Panc1 (cell line): ENCODE measurements at places on chromosomes 7 and 10. TPM values are rescaled to one million over a fixed set of nuclear protein-coding genes. Genes with fewer than 3 reads are reported as not detected.
A peak's percentile ranks its signal among the peaks of the same experiment; 100 is the strongest.

GRCh38 chr10:64091897-64092296 lies 570.7 kb downstream of the REEP3 start:
- DNase-seq, result no peak
- H3K4me3 ChIP-seq, result no peak overlapping the region
- H3K36me3 ChIP-seq, result no peaks in the 10 kb centered on the region

The PON1 gene
- total RNA-seq, result not detected

- H3K4me1 ChIP-seq, result peaks cover 12% of the 10 kb centered on the region
- peak within 1 kb of the TSS; percentile 70 for H3K27ac ChIP-seq
- no peaks in the 10 kb centered on the region for H3K27me3 ChIP-seq
- peak within 1 kb of the TSS; percentile 81 for H3K4me3 ChIP-seq
These were observed at the start of gene CNNM1 for GRCh38 chr10:99329304-99329553. Gene CNNM1 (plus strand): TSS chr10:99329356. CDS start chr10:99329388, 32 bp downstream.

- H3K27ac ChIP-seq, result no peak overlapping the region
- no peak overlapping the region for H3K4me3 ChIP-seq
- no peaks in the 10 kb centered on the region for H3K4me1 ChIP-seq
- no peaks in the 10 kb centered on the region for H3K27me3 ChIP-seq
- DNase-seq, result no peak
- H3K36me3 ChIP-seq, result no peaks in the 10 kb centered on the region
These were observed 338.8 kb downstream of the NRG3 start for GRCh38 chr10:82213784-82214183.

- no peaks in the 10 kb centered on the region for H3K27me3 ChIP-seq
- H3K4me1 ChIP-seq, result no peaks in the 10 kb centered on the region
- DNase-seq, result no peak
- H3K4me3 ChIP-seq, result no peak overlapping the region
These were observed 216.5 kb downstream of the PTN start for GRCh38 chr7:137127058-137127457.
